ENCODE measurements at places on chromosomes 3 and 15.

GRCh38 chr15:68909601-68910100, 20.7 kb upstream of the SPESP1 start:
- no peak for DNase-seq

DNA sequence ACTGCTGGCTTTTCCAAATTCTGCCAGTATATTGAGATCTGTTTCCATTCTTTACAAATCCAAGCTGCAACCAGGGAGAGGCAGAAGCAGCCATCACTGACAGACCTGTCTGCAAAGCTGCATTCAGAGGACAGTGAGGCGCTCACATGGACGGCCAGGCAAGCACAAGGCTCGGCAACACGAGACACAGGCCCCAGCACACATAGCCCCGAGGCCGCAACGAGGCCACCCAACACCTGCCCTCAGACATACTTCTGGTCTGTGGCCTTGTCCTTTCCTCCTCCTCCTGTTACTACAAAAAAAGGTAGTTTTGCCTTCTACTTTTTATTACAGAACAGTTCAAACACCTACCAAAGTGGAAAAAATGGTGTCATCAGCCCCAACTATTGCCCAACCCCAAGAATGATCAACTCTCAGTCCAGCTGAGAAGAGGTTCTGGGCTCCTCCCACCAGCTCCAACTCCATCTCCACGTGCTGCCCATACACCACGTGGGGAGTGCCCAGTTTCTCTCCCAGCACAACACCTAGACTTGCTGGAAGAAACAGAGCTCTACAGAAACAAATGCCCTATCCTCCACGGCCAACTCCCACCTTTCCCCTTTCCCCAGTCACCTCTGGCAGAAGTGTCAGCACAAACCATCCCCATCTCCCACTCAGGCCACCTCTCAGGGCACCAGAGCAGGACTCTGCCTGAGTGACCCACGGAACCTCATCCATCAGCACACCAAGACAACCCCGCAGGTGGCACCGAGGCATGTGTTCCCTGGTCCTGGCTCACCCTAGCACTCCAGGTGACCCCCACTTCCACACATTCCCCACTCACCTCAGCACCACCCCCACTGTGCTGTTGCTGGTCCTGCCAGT, 7.4 kb downstream of the ZXDC start:
- no peak for DNase-seq

DNA sequence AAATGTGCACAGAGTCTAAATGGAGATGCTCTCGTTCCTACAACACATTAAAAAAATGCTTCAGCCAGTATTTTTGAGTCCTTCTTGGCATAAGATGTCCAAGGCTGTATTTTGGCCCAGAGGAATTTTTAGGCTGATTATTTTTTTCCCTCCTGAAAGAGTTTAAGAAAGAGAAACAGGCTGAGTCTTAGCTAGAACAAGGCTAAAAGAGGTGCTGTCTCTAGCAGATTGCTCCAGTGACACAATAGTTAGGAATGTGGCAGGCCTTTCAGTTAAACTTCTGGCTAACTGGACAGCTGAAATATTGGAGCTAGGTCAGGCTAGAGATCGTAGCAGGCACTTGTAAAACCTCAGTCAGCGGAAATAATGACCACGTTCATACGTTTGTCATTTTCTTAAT, 271.4 kb upstream of the RARB start:
- DNase-seq = no peak

GRCh38 chr3:133213937-133214336, 175.7 kb downstream of the TMEM108 start:
- DNase-seq = no peak

- DNase-seq = no peak
Measured at GRCh38 chr3:50627407-50628051, 10.6 kb downstream of the MAPKAPK3 start.
